ENCODE measurements at places on chromosomes 16 and 17. TPM values are rescaled to one million over a fixed set of nuclear protein-coding genes. Genes with fewer than 3 reads are reported as not detected.

The COG7 gene
- 11.0 TPM for total RNA-seq

The KRTAP1-1 gene
- total RNA-seq, result not detected

The NPIPB6 gene
- total RNA-seq, result not detected

The MYH1 gene
- total RNA-seq, result not detected

The ACE gene
- total RNA-seq, result 52.6 TPM

The TMEM114 gene
- total RNA-seq, result not detected

The CLEC19A gene
- total RNA-seq, result not detected

The CA5A gene
- total RNA-seq, result not detected

The KIF2B gene
- not detected for total RNA-seq

The CCL18 gene
- total RNA-seq, result not detected

The GUCY2D gene
- not detected for total RNA-seq

The GJC1 gene
- 35.0 TPM for total RNA-seq

The TPPP3 gene
- 0.15 TPM for total RNA-seq

The EPX gene
- total RNA-seq, result not detected

The NPIPB9 gene
- total RNA-seq, result 1.6 TPM

The CTRB1 gene
- total RNA-seq, result not detected

The CACNG4 gene
- not detected for total RNA-seq

The DLX3 gene
- total RNA-seq, result not detected

The PDP2 gene
- total RNA-seq, result 19.8 TPM

The GNG13 gene
- total RNA-seq, result not detected

The OR1A1 gene
- not detected for total RNA-seq

The KRTAP4-6 gene
- not detected for total RNA-seq

The TMEM92 gene
- not detected for total RNA-seq

The MT1M gene
- not detected for total RNA-seq

The OTOP2 gene
- not detected for total RNA-seq

The TBX2 gene
- 0.32 TPM for total RNA-seq

The RNF112 gene
- not detected for total RNA-seq

The HBA2 gene
- total RNA-seq, result not detected

The SPNS3 gene
- total RNA-seq, result not detected

The CLEC18A gene
- total RNA-seq, result not detected

The ABCA6 gene
- total RNA-seq, result 44.8 TPM

The SLC16A11 gene
- total RNA-seq, result 0.46 TPM

The MT4 gene
- total RNA-seq, result not detected

The SMIM22 gene
- not detected for total RNA-seq

The TBC1D3I gene
- not detected for total RNA-seq

The VAT1L gene
- total RNA-seq, result 3.6 TPM

The GRB7 gene
- not detected for total RNA-seq

The EMC6 gene
- total RNA-seq, result 41.6 TPM

The TSNAXIP1 gene
- 0.32 TPM for total RNA-seq

The SYNGR3 gene
- 4.3 TPM for total RNA-seq

The CCL23 gene
- total RNA-seq, result not detected

The FNDC8 gene
- not detected for total RNA-seq

The DHODH gene
- total RNA-seq, result 6.2 TPM

The PPY gene
- not detected for total RNA-seq

The CD300H gene
- total RNA-seq, result not detected

The SMIM5 gene
- under 0.01 TPM for total RNA-seq

The NACA2 gene
- total RNA-seq, result not detected

The NUPR1 gene
- total RNA-seq, result under 0.01 TPM

The STX1B gene
- under 0.01 TPM for total RNA-seq

The MT1G gene
- total RNA-seq, result not detected

The MT3 gene
- total RNA-seq, result not detected

The ADORA2B gene
- 19.3 TPM for total RNA-seq

The PRAC2 gene
- total RNA-seq, result not detected

The NPIPA8 gene
- total RNA-seq, result not detected

The HSD11B2 gene
- total RNA-seq, result 0.65 TPM

The HSD17B1 gene
- total RNA-seq, result 0.15 TPM

The SEZ6 gene
- not detected for total RNA-seq
